ENCODE measurements at places on chromosomes 2 and 18.

DNA sequence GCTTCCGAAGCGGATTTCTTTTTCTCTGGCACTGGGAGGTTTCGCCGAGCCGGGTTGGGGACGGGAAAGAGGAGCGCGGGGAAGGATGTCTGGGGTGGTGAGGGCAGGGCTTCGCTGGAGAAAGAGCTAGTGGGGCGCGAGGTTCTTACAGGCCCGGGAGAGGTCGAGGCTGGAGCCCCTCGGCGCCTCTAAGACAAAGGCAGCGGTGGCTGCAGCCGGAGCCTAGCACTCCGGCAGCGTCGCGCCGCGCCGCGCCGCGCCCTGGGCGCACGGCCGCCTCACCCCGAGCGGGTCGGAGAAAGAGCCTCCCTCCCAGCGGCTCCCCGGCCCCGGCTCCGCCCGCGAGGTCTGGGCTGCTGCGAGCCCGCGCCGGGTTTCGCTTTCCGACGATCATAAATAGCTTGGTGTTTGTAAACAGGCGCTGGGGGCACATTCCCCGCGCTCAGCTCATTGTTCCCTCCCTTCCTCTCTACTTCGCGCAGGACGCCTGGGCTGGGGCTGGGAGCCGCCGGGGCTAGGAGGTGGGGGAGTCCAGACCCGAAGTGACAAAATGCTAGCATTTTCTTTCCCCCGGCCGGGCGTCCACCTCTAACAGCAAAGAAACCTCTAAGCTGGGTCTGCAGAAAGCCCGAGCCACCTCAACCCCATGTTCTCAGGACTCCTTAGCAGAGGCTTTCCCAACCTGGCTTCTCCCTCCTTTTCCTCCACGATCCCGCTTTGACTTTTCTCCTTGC lies 813 bp upstream of the MEIS1 start:
- DNase-seq, result no peak

DNA sequence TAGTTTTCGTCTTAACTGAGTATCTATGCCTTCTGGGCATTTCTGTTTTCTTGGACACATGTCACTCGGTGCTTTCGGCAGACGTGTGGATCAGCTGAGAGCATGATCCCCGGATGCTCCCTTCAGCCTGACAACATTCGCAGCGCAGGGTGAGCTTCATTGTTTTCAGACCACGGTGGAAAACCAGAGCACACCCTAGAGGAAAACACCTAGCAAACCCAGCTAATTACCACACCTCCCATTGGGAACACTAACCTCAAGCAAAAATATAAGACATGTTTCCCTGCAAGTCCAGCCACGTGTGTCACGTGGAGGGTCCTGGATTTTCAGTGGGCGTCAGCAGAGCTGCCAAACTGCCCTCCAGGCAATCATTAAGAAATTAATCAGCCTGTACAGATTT lies 31.0 kb downstream of the ANKRD29 start:
- DNase-seq, result no peak

GRCh38 chr2:74262681-74263080 lies 64.3 kb downstream of the MTHFD2 start:
- no peak for DNase-seq

DNA sequence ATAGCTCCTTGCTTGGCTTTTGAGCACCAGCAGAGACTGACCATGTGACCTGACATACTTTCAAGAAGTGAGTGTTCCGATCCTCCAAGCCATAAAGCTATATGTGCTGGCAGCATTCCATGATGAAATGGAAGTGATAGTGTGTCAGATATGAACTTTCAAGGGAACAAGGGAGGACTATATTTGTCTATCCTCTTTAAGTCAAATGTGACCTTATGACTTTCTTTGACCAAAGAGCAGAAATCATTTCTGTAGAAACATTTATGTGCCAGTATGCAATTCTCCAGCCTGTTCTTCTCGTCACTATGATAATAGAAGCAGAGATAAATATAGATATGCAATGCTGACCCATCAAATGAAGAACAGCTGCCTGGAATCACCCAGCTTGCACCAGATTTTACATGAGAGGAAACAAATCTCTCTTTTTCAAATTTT lies 14.4 kb downstream of the HYCC2 start:
- no peak for DNase-seq

DNA sequence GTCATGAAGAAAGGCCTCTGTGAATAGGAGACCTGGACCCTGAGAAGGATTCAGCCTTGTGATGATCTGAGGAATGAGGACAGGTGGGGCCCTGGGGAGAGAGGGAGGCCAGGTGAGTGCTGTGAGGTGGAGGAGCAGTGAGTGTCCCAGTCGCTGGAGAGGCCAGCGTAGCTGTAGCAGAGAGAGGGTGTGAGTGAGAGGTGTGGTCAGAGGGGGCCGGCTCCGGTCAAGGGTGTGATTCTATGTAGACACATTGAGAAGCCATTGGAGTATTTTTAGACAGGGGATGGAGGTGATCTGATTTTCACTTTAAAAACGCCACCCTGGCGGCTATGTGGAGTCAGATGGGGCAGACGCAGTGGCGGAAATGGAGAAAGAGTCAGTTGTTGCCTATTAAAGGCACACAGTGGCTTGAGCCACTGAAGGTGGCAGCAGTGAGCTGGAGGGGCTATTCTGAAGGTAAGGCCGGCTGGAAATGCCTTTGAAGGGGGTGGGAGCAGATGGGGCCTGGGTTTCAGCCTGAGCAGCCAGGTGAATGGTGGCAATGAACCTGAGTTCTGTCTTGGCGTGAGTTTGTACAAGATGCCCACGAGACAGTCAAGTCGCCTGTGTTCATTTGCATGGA lies 55.6 kb downstream of the GREB1 start:
- DNase-seq, result no peak

GRCh38 chr2:98552499-98553179 lies 55.7 kb downstream of the COA5 start:
- no peak for DNase-seq

- no peak for DNase-seq
These were observed 638.0 kb upstream of the ZEB2 start for GRCh38 chr2:145157741-145158591.

GRCh38 chr18:22709288-22710060 lies 223.7 kb upstream of the RBBP8 start:
- no peak for DNase-seq

GRCh38 chr2:196289000-196289399 lies 117.6 kb upstream of the STK17B start:
- DNase-seq, result no peak

GRCh38 chr18:68494802-68495581 lies 219.9 kb downstream of the TMX3 start:
- no peak for DNase-seq

DNA sequence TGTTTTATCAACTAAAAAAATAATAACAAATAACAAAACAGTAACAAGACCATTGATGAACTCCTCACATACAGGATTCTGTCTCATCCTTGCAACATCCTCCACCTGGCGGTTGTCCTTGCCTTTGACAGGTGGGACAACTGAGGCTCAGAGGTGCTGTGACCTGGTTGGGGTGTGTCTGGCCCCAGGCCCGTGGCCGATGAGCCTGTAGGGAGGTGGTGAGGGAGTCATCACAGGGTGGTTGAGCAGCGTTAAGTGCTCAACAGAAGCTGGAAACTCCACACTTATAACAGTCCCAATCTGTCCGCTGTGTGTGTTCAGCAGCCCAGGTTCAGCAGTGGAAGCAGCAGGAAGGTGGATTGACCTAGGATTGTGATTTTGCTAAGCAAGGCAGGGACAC lies 131.6 kb upstream of the RAB12 start:
- DNase-seq, result no peak

- no peak for DNase-seq
These were observed at the start of gene DCC for GRCh38 chr18:52339891-52340371. Gene DCC, plus strand, starts transcription at chr18:52340197. Its CDS starts 591 bp downstream, at chr18:52340788.

DNA sequence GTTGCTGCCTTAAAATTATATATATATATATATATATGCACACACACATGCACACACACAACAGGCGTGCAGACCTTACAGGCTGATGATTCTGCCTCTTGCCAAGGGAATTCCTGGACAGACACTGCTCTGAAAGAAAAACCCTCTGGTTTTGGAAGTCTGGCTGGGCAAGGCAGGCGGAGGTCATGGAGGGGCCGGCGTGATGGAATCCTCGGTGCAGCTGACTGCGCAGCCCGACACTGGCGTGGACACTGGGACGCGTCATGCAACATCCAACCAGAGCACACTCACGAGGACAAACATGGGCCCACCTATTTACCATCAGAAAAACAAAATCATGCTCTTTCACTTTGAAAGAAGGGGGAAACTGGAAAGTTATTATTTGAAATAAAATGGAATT lies 235.3 kb downstream of the ZNF516 start:
- DNase-seq, result no peak

GRCh38 chr2:60175290-60175689 lies 378.2 kb downstream of the BCL11A start:
- no peak for DNase-seq

DNA sequence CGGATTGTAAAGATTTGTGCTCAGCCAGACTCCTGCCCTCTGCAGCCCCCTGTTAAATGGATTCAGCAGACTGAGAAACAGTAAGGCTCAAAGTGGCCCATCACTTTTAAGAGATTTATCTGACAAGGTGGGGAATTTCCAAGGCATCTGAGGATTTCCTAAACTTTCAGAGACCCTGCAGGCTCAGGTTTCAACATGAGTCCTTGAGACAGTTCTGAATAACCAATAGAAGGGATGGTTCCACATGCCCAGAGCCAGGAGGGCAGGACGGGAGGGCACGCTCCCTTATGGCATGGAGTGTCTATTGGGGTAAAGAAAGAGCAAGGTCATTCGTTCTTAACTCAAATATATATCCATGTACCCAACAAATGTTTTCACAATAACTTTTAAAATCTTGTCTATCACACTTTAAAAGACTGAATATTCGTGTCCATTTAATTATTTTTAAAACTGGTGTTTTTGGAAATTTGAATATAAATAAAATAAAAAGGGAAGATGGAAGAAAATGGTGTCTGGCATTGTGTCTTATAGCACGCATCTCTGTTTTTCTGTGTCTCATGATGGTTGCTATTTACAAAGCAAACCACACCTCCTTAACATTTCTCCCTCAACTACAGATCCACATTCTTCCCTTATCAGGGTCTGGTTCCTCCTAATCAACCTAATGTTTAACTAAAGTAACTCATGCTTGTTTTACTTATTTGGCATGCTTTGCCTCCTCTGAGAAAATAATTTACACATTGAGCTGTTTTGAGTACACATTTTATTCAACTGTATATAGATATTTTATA lies 56.0 kb upstream of the DSG1 start:
- DNase-seq, result no peak

DNA sequence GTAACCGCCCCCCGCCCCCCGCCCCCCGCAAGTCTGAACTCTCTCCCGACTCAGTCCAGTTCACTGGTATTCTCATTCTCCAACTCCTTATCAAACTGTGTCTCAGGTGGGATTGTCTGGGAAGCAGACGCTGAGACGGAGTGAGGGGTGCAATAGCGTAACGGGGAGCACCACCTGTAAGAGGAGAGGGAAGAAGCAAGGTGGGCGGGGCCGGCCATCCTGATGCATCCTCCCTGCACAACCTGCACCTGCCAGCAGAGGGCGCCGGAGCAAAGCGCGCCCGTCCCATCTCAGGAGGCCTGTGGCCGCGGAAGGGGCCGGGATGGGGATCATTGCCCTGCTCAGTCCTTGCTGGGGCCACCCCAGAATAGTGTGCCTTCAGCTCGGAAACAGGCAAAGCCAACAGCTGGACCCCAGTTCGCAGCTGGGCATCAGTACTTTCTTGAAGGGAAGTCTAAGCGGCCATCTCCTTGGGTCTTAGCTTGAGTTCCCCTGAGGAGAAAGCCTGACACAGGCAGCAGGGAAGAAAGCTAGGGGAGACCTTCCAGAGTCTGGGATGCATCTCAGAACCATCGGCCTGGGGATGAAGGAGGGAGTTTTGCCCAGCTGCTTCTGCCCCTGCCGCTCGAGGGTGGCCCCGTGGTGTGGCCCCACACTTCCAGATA lies 208.0 kb downstream of the TFCP2L1 start:
- DNase-seq, result peak; percentile 99

- no peak for DNase-seq
These were observed 48.1 kb downstream of the PSMG2 start for GRCh38 chr18:12750715-12751502.

DNA sequence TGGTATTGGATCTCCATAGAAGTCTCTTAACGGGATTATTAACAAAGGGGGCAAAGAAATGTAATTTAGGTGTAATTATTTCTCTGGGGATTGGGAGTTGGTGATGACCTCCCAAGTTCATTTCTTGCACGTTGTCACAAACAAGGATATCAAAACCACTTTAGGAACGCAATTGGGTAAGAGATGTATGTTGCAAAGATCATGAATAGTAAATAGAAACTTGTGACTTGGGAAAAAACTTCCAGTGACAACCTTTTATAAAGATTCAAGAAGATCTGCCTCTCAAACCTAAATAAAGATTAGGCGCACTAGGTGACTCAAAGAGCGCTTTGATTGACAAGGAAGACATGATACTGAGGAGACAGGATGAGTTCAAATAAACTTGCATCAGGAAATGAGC lies 127.8 kb upstream of the TRIB2 start:
- DNase-seq, result no peak

- DNase-seq, result no peak
These were observed 65.4 kb downstream of the TTC21B start for GRCh38 chr2:165888171-165888570.

DNA sequence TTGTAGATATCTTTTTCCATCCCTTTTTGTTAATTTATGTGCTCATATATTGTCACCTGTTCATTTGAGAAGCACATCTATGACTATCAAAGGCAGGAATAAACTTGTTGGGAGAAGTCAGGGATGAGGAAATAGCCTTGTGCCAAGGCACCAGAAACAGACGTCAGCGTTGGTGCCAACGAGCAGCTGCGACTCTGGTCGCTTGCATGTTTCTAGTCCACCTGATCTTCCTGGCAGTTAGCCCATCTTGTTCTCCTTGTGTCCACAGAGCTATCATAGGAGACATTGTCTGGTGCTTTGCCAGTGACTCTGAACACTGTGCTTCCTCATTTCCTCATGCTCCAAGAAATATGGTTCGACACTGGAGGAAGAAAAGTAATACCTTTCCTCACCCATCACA lies 374.4 kb downstream of the PTPRM start:
- no peak for DNase-seq

DNA sequence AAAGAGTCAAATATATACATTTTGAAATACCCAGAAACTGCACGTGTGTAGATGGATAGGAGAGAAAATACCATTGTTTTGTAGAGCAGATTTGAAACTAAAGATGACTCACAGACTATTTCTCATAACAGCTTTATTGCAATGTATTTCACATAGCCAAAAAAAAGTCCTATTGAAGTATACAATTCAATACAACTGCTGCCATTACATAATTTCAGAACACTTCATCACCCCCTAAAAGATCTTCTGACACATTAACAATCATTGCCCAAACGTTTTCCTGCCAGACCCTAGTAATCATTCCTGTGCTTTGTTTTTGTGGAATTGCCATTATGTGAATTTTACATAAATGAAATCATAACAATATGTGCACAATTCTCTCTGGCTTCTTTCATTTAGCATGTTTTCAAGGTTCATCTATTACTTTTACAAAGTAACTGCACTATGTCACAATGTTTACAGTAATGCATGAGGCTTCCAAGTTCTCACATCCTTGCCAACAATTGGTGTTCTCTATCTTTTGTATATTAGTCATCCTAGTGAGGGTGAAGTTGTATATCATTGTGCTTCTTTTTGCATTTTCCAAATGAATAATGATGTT lies 378.6 kb upstream of the CWC22 start:
- DNase-seq, result no peak

GRCh38 chr18:35578481-35578880 lies 3.1 kb upstream of the GALNT1 start:
- no peak for DNase-seq

Measured in H1 (cell line).